GM13976 (cell line): ENCODE measurements at places on chromosomes 5 and 9.

DNA sequence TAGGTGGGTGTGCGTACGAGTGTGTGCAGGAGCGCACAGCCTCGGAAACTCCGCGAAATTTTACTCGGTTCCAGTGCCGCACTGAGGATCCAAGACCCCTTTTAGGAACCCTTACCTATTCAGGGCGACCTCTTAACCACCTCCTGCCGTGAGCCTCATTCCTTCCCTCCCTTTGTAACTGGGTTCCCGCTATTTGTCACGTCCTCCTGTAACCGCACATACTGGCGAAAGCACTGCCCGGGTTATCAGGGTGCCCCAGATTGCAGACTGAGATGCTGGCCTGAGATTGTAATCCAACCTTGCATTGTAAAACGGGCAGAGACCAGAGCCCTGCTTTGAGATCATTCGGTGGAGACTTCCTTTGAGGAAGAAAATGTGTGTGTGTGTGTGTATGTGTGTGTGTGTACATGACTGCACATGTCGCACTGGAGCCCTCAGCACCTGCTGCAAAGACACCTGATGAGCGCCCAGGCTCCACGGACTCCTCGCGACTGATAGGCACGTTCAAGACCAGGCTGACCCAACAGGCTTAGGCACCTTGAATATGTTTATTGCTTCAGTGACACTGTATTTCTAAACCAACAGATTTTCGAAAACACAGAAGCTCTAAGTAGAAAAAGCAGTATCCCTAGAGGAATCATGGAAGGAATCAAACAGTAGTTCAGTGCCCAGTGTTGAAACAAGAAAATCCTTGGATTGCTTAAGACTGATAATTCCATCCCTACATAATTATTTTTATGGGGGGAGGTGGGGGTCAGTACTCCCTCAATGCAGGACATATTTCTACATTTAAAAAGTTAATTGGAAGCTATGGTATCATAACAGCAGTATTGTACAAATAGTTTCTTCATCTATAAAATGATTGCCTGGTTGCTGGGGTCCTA, 86.5 kb upstream of the TNFAIP8 start:
- DNase-seq, result peak; percentile 21

- peak; percentile 51 for DNase-seq
Observed at GRCh38 chr5:146048994-146049703, 56.2 kb downstream of the PLAC8L1 start.

GRCh38 chr5:158522776-158523175, 576.9 kb downstream of the EBF1 start:
- no peak for DNase-seq

DNA sequence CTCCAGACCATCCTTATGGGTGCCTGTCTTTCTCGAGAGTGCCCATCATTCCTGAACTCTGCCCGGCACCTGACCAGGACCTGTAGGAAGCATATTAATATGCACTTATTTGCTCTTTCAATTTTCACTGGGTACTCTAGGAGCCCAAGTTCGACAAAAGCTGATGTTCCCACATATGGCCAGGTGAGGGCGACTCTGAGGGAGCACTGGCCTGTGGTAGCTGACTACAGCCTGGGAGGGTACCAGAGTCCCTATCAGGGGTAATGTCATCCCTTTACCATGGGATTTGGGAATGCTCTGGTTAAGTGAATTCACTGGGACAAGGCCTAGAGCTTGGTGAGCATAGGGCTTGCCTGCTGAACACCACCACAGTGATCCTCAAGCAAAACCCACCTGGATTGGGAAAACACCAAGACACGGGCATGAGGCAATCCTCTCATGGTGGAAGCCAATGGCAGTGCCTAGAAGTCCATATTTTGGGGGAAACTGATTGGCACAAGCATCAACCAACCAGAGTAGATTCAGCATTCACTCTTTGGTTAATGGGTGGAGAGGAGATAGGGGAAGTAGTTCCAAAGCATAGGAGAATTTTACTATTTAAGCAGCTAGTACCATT, 112.2 kb downstream of the MTX3 start:
- DNase-seq, result peak; percentile 45

GRCh38 chr9:86599561-86599960, 245.4 kb upstream of the TUT7 start:
- no peak for DNase-seq

GRCh38 chr9:114276908-114277821, 45.7 kb upstream of the ORM1 start:
- DNase-seq, result no peak
